Stimulated activated memory B cell treated with anti-CD40 and anti-IgM and Interleukin-4, amounts not matched to agents 10 μg/mL and 1 μg/mL and 100 μg/mL, for 72 hours (primary cell): ENCODE measurements at places on chromosomes 16 and 17.

DNA sequence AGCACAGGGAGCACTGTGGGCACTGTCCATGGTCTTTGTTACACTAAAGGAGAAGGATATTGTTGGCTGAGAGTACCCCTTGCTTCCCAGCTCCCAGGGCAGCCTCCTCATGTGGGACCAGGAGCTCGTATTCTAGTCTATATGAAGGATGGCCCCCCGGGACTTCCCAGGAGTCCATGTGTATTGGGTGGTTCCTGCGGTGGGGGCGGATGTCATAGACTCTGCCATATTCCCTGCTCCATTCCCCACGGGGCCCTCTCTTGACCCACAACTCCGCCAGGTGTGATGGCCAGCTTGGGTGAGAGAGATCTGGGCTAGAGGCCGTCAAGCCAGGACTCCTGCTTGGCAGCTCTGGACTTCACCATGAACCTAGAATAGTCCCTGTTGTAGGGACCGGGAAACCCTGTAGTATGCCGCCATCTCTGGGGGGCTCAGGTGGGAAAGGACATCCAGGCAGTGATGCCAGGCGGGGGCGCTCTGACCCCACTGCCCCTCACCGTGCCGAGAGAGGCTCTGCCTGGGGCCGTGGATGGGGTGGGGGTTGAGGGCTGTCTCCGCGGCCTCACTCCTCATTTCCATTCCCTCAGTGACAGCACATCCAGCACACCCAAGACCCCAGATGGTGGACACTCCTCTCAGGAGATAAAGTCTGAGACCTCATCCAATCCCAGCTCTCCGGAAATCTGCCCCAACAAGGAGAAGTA is 37.8 kb downstream of the OR1D5 start:
- no peak for ATAC-seq

DNA sequence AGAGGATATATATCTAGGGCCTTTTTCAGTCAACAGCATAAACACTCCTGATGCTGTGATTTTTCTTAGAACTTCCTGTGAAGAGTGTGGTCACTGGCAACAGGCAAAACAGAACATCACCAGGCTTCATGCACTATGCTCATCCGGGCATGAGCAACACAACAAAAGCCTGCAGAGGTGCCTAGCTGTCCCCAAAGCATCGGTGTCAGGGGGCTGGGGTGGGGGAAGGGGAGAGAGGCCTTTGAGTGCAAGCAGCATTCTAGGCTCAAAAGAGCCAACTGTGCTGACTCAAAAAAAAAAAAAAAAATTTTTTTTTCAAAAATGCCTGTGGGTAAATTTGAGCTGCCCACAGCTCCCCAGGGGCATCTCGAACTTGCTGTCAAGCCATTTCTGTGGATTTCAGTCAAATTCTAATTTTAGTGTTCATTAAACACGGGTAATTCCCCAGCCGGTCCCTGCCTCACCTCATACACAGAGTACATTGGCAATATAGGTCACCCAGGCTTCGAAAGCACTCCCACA is 194.6 kb upstream of the DYNLRB2 start:
- peak; percentile 90 for ATAC-seq

DNA sequence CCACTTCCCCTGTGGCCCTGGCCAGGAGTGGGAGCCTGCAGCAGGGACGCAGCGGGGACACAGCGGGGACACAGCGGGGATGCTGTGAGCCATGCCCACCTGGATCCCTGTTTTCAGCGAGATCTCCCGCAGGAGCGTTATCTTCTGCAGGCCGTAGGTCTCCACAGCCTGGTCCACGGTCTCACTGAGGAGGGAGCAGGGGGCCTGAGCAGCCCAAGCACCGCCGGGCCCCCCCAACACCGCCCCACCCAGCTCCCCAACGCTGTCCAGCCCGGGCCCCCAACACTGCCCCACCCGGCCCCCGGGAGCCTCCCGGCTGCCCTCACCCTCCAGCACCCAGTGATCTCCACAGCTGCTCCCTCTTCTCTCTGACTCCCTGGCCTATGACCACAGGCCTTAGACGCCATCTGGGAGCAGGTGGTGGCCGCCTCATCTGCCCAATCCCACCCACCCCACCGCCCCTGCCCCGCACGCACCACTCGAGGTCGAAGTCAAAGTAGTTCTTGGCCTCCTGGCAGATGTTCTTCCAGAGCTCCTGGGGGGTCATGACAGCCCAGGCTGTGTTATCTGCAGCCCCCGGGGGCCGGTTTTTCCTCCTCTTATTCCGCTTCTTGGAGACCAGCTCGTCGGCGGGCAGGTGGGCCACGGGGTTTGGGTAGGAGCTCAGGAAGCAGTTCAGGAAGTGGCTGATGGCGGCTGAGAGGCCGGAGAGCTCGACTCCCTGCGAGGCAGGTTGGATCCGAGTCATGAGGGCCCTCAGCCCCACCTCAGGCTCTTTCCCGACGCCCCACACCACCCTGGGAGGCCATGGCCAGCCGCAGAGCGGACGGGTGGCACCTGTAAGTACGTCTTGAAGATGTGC is 17.0 kb downstream of the CLUH start:
- no peak for ATAC-seq

GRCh38 chr17:45895969-45896785 is 1.8 kb downstream of the MAPT start:
- ATAC-seq: no peak

- no peak for ATAC-seq
Measured at GRCh38 chr16:70656712-70657263, 10.4 kb downstream of the IL34 start.

GRCh38 chr16:83581082-83581481 is 226.7 kb upstream of the HSBP1 start:
- ATAC-seq: peak; percentile 65

GRCh38 chr16:46573008-46573833 is 48.0 kb downstream of the SHCBP1 start:
- no peak for ATAC-seq

DNA sequence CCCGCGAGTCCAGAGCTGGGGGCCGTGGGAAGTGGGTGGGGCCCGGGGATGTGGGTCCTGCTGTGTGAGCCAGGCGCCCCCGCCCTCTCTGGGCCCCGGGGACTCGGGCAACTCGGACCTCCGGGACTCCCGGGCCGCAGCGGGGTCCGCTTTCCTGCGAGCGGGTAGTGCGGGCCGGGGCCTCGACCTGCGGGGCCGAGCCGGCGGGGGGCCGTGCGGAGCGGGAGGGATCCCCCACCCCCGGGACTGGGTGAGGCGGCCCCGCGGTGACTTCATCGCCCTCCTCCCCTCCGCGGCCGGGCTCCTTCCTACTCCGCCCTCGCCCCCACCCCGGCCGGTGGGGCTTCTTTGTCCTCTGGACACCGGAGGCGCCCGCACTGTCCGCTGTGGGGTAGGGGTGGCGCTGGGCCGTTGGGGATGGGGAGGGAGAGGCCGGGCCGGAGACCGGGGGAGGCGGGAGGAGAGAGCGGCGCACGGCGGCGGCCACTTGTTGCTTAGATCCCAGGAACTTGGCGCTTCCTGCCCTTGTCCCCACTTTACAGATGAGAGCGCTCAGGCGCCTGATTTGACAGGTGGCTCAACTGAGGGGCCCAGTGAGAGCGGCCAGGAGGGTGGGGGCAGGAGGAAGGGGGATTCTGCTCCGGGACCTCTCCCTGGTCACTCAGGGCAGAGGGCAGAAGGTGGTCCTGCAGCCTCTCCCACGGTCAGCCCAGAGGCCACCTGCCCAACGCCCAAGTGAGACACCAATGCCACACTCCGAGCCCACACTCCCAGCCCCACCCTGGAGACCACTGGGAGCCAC is 874 bp downstream of the CMTM3 start:
- ATAC-seq: peak; percentile 13

DNA sequence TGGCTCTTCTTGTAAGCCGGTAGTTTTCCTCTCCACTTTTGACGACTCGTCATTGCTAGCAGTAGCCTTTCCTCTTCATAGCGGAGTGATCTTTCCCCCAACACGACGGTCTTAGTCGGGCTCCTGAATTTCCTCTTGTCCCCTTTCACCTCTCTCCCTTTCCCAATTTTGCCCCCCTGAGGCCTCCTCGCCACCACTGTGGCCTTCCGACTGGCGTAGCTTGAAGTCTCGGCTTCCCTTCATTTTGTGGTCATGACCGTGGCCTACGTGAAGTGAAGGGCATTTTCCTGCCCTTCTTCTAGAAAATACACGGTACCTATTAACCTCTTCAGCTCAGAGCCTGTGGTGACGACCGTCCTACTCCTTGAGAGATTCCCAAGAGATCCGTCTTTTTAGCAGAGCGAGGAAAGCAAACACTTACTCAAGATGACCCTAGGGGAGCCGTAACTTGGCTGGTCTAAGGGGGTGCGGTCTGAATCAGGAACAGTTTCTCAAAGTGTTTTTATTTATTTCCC is 787 bp downstream of the PRKAR1A start:
- no peak for ATAC-seq

DNA sequence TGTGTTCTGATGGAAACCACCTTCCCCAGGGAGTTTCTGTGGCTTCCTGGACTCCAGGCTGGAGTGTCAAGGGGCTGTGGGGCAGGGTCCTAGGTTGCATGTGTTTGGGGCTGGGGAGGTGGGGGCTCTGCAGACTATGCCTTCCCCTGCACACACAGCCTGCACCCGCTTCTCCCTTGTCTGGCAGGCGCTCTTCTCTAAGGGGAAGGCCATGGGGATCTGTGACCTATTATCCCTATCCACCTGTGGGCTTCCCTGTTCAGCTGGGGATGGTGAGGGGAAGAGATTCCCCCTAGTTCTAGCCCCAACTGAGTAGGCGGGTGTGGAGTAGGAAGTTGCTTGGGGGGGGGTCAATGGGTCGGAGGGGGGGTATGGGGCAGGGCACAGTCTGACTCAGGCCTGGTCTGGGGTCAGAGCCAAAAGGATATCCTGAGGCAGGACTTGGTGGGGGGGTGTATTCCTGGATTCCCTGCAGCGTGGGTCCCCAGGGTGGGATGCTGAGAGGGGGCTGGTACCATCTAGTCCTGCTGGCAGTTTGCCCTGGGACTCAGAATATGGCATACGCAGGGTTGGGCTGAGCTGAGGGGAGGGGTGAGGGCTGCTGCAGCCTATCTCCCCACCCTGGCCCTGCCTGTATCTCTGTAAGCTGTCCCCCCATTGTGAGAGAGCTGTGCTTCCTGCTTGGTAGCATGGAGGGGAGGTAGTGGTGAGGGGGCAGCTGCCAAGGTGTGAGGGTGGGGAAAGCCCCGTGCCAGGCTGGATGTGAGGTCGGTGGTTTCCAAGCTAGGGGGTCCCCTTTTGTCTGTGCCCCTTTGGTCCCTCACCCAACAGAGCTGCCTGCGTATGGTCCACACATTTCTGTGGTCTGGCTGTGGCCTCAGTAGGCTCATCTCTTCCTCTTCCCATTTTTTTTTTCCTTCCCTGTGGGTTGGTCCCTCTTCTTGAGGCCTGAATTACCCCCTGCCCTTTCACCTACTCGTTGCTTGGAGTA is 14.7 kb downstream of the RARA start:
- ATAC-seq: peak; percentile 44

DNA sequence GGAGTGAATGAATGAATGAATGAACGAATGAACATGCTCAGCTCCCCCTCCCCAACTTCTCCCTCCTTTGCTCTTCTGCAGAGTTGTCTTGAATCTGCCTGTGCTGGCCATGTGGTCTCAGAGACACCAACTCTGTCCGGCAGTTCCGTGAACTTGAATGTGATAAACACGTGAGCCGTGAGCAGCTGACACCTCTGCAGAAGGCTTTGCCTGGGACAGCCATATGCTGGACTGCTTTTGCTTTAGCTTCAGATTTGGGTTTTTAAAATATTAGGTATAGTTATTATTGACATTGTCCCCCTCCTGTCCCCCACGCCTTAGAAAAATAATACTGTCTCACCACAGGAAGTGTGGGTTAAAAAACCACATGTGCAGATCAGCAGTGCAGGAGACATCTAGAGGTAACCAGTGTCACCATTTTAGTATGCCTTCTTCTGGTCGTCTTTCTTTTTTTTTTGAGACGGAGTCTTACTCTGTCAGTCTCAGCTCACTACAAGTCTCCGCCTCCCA is 83.8 kb downstream of the ABCC1 start:
- ATAC-seq: peak; percentile 59

DNA sequence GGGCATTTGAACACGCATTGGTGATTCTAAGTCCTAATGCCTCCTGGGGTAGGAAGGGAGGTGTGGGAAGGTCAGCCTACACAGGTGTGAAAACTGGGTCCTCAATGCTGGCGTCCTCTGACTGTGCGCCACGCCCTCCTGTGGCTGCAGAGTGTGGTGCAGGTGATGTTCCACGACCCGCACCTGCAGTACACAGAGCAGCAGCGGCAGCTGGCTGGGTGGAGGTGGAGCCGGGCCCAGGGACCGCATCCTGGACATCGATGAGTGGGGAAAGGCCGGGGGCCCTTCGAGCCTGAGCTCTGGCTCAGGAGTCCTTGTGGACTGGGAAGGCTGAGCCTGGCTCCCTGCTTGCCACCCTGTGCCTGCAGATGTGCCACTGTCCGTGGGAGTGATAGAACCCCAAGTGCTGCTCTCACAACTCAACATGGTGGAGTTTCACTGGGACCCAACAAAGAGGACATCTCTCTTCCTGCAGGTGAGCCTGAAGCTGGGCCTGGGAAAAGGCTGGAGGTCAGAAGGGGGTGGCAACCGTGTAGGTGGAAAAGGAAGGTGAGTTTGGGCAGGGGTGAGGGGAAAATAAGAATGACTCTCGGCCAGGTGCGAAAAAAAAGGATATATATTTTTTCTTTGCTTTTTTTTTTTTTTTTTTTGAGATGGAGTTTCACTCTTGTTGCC is 14.0 kb upstream of the STAC2 start:
- ATAC-seq: peak; percentile 66

- peak; percentile 59 for ATAC-seq
Measured at GRCh38 chr17:45147581-45148182, 593 bp upstream of the HEXIM1 start.

- no peak for ATAC-seq
Measured at GRCh38 chr16:10240854-10241613, 58.8 kb upstream of the GRIN2A start.

- ATAC-seq: no peak
Measured at GRCh38 chr16:88726981-88727380, 20.7 kb downstream of the CTU2 start.

DNA sequence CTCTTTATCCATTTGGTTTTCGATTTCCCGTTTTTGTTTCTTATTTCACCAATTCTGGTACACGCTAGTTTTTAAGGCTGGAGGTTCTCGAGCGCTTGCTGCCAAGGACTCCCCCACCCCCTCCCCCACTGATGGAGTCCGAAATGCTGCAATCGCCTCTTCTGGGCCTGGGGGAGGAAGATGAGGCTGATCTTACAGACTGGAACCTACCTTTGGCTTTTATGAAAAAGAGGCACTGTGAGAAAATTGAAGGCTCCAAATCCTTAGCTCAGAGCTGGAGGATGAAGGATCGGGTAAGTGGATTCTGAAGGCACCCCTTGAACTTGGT is 825 bp downstream of the RPTOR start:
- ATAC-seq: no peak

DNA sequence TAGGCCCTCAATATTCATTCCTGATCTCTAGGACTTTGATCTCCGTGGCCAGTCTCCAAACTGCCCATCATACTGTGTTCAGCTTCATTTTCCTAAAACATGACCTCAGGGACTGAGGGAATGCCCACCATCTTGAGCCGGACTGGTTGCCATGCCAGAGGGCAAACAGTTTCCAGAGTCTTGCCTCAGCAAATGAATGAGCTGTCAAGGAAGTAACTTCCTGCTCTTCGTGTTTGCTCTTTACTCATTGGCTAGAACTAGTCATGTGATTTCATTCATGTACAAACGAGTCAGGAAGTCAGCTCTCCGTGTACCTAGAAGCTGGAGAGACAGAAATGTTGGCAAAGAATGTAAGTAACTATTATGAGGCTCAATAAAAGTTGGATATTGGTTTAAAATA is 50.2 kb downstream of the ANKFN1 start:
- ATAC-seq: no peak
